ENCODE measurements at places on chromosomes 2 and 18.

GRCh38 chr2:239583879-239584859 lies 183.3 kb upstream of the HDAC4 start:
- H3K27ac ChIP-seq, result no peak overlapping the region
- H3K27me3 ChIP-seq, result peaks cover 11% of the 10 kb centered on the region
- H3K4me3 ChIP-seq, result no peak overlapping the region

DNA sequence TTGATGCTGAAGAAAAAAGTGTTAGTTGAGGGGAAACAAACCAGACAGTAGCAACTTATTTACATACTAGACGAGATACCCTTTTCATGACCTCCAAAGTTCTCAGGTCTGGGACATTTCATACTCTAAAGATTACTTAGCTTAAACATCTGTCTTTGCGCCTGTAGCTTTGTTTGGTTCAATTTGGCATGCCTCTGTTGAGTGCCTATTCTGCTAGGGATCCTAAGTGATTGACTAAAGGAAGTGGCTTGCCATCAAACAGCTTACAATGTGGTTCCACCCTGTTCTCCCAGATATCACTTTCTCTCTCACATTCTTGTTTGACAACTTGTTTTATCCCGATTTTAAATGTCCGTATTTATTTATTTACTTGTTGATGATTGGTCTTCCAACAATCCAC lies 488.8 kb downstream of the PARD3B start:
- DNase-seq, result no peak
- no peaks in the 10 kb centered on the region for H3K4me1 ChIP-seq
- no peaks in the 10 kb centered on the region for H3K27me3 ChIP-seq
- no peak overlapping the region for H3K27ac ChIP-seq

DNA sequence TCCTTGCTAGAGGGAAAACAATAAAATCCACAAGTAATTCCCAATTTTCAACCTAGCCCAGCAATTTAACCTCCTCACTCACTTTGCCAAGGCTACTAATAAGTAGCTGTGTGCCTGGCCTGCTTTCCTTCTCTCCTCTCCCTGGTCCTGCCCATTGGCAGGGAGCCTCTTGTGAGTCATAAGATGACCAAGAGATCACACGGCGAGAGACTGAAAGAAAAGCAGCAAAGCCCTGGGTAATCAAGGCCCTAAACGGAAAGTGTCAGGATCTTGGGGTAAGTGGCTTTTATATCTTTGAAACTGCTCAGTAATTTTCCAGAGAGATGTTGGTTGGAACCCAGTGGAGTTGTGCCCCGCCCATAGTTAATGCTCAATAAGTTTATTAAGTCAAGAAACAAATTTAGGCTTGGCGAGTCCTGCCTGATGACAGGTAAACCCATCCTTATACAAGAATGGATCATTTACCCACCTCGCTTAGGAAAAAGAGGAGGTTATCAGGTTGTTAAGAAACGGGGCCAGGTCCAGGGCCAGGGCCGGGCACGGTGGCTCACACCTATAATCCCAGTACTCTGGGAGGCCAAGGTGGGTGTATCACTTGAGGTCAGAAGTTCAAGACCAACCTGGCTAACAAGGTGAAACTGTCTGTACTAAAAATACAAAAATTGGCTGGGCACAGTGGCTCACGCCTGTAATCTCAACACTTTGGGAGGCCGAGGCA lies 10.0 kb upstream of the ADAM17 start:
- H3K27ac ChIP-seq, result no peak overlapping the region
- H3K4me3 ChIP-seq, result no peak overlapping the region
- no peaks in the 10 kb centered on the region for H3K27me3 ChIP-seq
- no peaks in the 10 kb centered on the region for H3K36me3 ChIP-seq
- DNase-seq, result no peak
- H3K4me1 ChIP-seq, result no peaks in the 10 kb centered on the region

DNA sequence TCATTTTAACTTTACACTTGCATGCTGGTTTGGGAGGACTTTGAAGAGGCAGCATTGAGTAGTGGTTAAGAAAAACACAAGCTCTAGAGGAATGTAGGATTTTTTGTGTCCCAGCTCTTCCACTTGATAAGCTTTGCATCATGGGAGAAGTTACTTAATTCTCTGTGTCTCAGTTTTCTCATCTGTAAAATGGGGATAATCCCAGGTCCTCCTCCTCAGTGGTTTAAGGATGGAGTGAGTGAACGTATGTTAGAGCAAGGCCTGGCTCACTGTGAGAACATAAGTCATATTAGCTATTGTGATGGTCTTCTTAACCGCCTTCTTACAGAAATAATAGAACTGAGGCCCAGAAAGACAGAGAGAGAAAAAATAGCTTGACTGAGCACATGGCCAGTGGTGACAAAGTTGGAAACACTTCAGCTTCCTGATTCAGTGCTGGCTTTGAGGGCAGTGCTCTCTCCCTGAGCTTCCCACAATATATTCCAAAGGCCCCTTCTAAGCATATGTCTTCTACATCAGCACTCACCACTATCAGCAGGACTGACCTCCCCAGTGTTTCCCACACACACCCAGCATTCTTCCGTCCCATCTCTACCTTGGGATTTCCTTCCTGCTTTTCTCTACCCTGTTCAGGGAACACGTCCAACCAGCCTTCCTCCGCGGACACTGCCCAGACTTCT lies 214.9 kb upstream of the TNP1 start:
- H3K36me3 ChIP-seq, result no peaks in the 10 kb centered on the region
- DNase-seq, result no peak
- no peaks in the 10 kb centered on the region for H3K4me1 ChIP-seq

DNA sequence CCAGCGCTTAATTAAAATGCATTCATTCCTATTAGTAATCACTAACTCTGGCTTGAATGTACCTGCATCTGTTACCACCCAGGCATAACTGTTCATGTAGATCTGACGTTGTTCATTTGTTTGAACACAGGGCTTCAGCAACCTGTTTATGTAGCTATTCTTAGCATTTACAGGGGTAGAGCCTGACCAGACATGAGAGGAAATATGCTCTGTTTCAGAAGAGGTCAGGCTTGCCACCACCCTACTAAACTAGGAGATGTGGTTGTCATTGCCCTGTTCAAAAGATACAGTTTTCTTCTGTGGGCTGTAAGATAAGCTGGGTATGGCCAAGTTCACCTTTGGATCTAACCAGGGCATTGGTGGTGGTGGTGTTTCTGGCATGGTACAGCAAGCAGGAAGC lies 8.8 kb downstream of the MGAT5 start:
- peak overlapping the region; percentile 13 for H3K4me3 ChIP-seq
- no peak for DNase-seq
- H3K27ac ChIP-seq, result peak overlapping the region; percentile 53
- H3K4me1 ChIP-seq, result peaks cover 31% of the 10 kb centered on the region
- no peaks in the 10 kb centered on the region for H3K27me3 ChIP-seq

- DNase-seq, result no peak
- H3K27me3 ChIP-seq, result peaks cover 7% of the 10 kb centered on the region
- peaks cover 2% of the 10 kb centered on the region for H3K4me1 ChIP-seq
These were observed 134.8 kb upstream of the DOCK10 start for GRCh38 chr2:225177098-225177497.

DNA sequence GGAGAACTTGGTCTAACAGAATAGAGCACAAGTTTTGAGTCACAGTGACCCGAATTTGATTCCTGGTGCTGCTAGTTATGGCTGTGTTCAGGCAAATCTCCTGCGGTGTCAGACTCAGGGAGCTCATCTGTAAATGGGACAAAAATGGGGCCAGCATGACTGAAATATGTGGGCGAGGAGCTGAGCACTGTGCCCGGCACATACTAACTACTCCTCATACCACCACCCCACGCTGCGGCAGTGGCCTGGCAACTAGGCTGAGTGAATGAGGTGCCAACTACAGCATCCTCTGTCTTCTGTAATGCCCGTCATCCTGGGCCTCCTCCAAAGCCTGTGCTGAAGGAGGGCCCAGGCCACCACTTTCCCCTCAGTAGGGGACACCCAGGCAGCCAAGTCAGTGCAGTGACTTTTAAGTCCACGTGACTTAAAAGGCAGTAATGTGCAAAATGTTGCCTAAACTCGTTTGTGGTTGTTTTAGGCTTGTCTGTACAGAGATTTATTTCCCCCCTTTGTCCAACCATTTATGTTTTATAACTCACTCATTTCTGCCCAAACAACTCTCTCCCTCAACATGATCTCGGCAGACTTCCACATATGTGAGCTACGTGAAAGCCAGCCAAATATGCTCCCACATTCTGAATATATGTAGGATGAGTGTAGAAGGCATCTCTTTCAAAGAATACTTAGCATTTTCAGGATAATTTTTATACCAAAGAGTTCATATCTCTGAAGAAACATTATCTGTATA lies 773.7 kb downstream of the TSN start:
- no peaks in the 10 kb centered on the region for H3K36me3 ChIP-seq
- H3K4me3 ChIP-seq, result no peak overlapping the region
- no peaks in the 10 kb centered on the region for H3K4me1 ChIP-seq
- H3K27me3 ChIP-seq, result no peaks in the 10 kb centered on the region
- DNase-seq, result no peak
- no peak overlapping the region for H3K27ac ChIP-seq

- no peak for DNase-seq
- H3K4me1 ChIP-seq, result no peaks in the 10 kb centered on the region
- H3K27me3 ChIP-seq, result peaks cover 7% of the 10 kb centered on the region
- H3K27ac ChIP-seq, result no peak overlapping the region
- no peak overlapping the region for H3K4me3 ChIP-seq
These were observed 147.2 kb downstream of the ETAA1 start for GRCh38 chr2:67544286-67544685.

DNA sequence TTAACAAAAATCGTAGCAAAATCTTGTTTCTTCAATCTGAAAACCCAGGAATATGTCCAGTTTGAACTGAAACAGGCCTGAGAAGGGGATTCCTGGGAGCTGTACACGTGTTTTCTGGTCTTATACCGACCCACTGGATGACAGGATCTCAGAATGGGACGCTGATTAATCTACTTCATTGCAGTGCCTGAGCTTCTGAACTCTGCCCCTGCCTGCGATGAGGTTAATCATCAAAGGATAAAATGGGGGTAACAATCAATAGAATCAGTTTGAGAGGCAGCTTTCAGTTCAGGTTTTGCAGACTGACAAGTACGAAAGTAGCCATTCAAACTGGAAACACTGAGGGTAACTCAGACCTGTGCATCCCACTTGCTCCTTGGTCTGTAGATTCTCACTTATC lies 273.9 kb upstream of the REV1 start:
- H3K27ac ChIP-seq, result no peak overlapping the region

DNA sequence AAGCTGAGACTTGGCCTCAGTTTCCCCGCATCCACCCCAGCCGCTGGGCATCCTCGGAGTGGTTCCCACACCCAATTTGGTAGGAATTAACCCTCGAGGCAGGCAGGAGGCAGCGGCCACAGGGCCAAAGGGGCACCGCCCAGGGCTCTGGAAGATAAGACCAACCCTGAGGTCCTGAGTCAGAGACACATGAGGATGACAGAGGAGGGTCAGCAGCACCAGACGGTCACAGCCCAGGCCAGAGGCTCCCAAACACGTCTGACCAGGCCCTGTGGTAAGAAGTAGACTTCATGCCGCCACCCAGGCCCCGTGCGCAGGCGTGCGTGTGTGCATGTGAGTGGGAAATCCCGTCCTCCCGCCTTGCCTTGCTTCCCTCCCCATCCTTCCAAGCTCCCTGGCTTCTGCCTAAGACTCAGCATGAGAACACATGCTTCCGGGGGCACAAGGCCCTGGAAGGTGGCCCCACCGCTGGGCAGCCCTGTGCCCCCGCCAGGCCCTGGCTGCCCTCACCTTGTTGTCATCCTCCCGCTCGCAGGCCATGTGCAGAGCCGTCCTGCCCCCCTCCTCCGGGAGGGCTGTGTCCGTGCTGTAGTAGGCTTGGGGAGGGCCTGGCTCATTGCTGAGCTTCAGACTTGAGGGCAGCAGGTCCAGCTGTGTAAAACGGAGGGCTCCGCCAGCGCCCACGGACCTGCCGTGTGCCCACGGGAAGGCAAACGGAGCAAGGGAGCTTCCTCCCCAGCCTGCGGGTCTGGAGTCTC lies 46.3 kb downstream of the ANKMY1 start:
- H3K27me3 ChIP-seq, result no peaks in the 10 kb centered on the region

DNA sequence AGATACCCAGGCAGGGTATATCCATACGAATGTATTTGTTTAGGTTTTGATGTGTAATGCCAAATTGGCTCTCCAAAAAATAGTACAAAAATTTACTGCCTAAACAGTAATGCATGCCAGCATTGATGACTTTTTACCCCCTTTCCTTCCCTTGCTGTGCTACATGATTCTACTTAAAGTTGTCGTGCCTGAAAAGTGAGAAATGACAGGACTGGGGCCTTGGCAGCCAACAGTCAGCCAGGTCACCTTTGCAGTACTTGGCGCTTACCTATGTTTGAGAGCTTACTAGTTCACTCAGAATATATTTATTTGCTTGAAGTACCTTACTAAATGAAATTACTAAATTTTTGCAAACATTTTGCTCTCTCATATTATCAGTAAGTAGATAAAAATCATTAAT lies 1329.1 kb downstream of the DPP10 start:
- H3K36me3 ChIP-seq, result no peaks in the 10 kb centered on the region
- H3K4me3 ChIP-seq, result no peak overlapping the region
- no peak overlapping the region for H3K27ac ChIP-seq
- H3K27me3 ChIP-seq, result no peaks in the 10 kb centered on the region
- no peaks in the 10 kb centered on the region for H3K4me1 ChIP-seq

DNA sequence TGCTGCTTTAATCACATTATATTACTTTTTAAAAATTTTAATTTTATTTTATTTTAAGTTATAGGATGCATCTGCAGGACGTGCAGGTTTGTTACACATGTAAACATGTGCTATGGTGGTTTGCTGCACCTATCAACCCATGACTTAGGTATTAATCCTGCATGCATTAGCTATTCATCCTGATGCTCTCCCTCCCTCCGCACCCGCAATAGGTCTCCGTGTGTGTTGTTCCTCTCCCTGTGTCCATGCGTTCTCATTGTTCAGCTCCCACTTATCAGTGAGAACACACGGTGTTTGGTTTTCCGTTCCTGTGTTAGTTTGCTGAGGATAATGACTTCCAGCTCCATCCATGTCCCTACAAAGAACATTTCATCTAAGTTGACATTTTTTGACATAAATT lies 283.2 kb downstream of the CYRIA start:
- no peak overlapping the region for H3K4me3 ChIP-seq
- no peak overlapping the region for H3K27ac ChIP-seq
- H3K4me1 ChIP-seq, result no peaks in the 10 kb centered on the region
- DNase-seq, result no peak

GRCh38 chr18:31057051-31057450 lies 14.5 kb upstream of the DSC3 start:
- no peak overlapping the region for H3K4me3 ChIP-seq
- H3K27ac ChIP-seq, result no peak overlapping the region
- no peaks in the 10 kb centered on the region for H3K4me1 ChIP-seq

DNA sequence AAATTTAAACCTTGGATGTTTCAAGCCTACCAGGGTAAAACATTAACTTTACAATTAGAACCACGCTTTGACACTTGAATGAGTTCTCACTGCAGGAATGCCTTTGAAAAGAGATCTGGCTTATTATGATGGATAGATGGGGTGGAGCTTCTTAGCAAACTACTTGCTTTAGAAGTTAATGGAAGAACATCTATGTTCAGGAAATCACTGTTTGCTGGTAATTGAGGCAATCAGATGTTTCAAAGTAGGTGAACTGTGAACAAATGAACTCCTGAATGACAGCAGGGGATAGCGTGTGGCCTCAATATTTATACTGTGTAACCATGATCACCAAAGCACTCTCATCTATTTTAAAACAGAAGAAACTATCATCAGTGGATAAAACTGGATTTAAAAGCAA lies 383.6 kb downstream of the PIK3C3 start:
- H3K27me3 ChIP-seq, result no peaks in the 10 kb centered on the region
- H3K4me3 ChIP-seq, result no peak overlapping the region
- H3K4me1 ChIP-seq, result no peaks in the 10 kb centered on the region
